ENCODE measurements at places on chromosomes 6 and 20.

- DNase-seq: no peak
These were observed 4.2 kb upstream of the TFAP2A start for GRCh38 chr6:10418862-10419748.

GRCh38 chr6:30985490-30985889 lies 2.0 kb downstream of the MUC21 start:
- peak; percentile 37 for DNase-seq

DNA sequence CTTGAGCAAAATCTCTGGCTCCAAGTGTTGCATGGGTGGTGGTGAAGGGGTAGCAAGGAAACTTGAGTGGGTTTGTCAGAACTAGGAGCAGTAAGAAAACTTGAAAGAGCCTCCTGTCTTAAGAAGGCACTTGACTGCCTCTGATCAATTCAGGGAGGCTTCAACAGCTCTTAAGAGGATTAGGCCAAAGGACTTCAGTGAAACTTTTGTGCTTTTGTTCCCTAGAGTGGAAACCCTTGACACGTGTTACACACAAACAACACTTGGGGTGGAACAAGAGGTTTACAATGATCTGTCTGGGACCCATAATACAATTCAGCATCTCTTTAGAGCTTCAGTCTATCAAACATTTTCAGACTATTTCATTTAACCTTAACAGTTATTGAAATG lies 80.1 kb upstream of the ARMC2 start:
- DNase-seq: no peak

GRCh38 chr20:53872561-53873229 lies 197.7 kb downstream of the BCAS1 start:
- peak; percentile 44 for DNase-seq

DNA sequence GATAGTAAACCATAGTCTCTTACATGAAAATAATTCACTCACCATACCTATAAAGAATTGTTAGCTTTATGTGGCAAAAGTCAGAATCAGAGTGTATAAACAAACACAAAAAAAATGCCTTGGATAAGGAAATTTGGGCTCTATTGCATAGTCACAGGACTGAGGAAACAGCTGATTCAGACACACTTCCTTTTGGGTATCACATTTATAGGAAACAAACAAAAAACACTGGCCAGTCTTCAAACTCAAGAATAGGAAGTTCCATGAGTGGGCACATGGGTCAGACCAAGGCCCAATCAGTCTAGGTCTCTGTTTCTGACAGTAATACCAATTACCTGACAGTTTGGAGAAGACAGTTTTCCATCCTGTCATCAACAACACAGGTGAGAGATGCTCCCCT lies 8.0 kb downstream of the SLC18B1 start:
- DNase-seq: no peak

DNA sequence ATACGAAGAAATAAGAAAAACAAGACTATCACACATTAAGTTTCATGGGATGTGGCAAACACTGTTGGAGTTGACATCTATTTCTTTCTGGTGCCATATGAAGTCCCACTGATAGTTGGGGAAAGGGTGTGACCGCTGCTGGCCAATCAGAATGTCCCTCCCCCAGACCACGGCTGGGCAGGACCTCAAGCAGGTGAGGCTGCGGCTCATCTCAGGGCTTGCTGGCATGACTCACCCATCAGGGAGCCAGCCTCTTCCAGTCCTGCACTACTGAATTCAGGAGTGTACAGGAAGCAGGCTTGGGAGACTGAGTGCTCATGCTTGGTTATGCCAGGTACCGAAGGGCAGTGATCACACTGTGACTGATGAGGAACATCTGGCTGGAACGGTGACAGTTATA lies 18.9 kb downstream of the PREP start:
- DNase-seq: no peak

GRCh38 chr6:2764610-2765165 lies 505 bp upstream of the WRNIP1 start:
- peak; percentile 66 for DNase-seq

DNA sequence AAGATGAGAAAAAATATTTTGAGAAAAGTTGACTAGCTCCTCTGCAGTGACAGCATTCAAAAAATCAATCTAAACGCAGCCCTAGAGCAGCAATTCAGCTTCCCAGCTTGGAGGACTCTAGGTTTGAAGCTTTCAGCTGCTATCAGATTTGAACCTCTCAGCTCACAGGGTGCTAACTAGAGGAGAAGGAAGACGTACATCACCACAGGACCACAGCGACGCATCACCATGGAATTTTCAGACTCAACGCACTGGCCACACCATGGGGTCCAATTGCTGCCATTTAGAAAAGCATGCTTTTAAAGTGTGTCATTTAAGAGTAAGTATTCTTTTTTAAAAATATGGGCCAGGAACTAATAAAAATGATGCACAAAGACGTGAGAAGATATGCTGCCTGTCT lies 45.0 kb upstream of the FUCA2 start:
- no peak for DNase-seq

DNA sequence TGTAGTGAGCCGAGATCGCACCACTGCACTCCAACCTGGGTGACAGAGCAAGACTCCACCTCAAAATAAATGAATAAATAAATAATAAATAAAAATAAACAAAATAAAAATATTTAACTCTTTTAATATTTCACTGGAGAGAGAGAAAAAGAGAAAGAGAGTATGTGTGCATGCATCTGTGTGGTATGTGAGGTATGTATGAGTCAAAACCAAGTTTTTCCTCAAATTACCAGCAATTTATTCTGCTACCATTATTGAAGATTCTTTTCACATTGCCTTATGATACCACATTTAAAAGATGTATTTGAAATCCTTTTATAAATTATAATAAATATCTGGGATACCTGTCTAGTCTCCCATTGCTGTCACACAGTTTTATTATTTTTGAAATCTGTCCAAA lies 122.1 kb downstream of the CD164 start:
- DNase-seq: no peak

DNA sequence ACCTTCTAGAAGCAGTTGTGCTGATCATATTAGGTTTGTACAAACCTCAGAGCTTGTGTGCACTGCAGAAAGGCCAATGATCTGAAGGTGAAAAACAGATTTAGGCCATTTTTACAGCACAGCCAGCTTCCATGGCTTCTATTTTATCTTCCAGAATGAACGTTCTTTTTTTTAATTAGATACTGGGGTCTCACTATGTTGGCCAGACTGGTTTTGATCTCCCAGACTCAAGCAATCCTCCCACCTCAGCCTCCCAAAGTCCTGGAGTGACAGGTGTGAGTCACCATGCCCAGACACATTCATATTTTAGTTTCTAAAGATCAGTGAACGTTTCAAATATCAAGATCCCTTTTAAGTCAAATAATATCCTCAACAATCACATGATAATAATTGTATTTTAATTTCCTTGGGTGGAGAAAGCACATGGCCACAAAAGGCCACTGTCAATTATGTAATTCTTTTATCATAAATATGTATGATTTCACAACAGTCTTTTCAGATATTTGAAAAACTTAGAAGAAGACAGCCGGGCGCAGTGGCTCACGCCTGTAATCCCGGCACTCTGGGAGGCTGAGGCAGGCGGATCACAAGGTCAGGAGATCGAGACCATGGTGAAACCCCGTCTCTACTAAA lies 326.7 kb upstream of the JARID2 start:
- no peak for DNase-seq

DNA sequence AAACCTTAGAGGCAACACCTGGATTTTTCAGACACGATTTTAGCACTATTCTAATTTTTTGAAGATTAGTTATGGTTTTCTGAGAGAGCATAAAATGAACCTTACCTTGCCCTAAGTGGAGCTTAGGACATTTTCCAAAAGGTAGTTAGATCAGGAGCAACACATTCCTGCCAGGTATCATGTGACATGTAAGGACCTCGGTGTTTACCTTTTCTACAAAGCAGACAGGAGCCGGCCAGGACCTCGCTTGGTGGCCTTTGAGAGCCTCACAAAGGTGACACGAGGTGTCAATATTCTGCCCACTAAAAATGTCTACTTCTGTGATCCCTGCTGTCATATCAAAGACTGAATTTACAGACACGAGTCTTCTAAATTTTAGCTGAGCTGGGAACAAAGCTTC lies 174.9 kb downstream of the SMOC2 start:
- DNase-seq: no peak

DNA sequence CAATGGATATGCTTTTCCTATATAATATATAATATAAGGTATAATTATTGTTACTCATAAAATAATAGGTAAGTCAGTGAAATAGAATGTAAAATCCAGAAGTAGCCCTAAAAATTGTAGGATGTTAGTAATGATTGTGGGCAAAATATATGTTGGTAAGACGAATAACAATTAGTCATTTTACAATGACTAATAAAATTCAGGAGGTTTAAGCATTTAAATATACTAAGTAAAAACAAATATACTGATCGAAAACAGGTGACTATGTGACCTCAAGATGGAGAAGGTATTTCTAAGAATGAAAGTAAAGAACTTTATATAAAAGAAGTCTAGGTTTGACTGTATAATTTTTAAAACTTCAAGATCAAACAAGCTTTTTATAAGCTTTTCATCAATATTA lies 28.9 kb downstream of the FUCA2 start:
- DNase-seq: no peak

DNA sequence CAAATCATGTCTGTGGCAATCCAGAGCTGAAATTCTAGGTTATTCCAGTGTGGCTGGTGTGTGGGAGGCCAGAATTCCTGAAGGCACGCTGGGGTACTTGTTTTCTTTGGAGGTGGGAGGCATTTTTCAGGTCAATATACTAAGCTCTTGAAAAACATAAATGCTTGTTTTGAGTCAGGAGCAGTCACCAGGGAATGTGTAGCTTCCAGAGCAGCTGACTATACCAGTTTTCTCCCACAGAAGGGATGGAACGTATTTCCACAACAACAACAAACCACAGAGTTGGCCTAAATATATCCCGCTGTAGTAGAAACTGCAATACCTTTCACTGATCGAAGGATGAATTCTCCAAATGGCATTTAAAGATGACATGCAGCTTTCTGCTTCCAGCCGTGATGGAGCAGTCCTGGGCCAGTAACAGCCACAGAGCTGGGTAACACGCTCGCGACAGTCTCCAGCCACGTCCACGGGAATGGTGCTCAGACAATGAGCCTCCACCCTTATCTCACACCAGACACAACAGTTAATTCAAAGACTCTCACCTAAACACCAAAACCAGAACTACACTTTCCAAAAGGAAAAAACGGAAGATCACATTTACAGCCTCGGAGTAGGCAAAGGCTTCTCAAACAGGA lies 23.2 kb downstream of the CHRNA4 start:
- DNase-seq: no peak

DNA sequence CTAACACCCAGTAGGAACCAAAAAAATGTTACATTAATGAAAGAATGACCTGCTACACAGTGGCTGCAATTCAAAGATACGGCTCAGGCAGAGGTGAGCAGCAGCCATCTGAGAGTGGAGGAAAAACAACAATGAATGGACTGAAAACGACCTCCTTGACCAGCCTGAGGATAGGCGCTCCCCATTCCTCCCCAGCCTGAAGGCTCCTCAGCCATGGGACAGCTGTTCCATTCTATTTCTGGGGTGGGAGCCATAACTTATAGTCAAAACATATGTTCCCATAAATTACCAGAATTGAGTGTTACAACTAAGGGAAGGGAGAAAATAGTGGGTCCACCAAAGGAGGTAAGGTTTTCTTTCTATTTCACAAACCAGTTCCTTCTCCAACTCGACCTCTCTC lies 27.2 kb downstream of the FYN start:
- no peak for DNase-seq

- DNase-seq: peak; percentile 70
These were observed 46.5 kb downstream of the ADTRP start for GRCh38 chr6:11732036-11732631.

- DNase-seq: no peak
These were observed 14.3 kb downstream of the ACSS1 start for GRCh38 chr20:25043499-25044260.

GRCh38 chr6:8277769-8278168 lies 157.6 kb downstream of the SLC35B3 start:
- DNase-seq: no peak

GRCh38 chr6:140538926-140539325 lies 1164.5 kb upstream of the CITED2 start:
- DNase-seq: no peak

DNA sequence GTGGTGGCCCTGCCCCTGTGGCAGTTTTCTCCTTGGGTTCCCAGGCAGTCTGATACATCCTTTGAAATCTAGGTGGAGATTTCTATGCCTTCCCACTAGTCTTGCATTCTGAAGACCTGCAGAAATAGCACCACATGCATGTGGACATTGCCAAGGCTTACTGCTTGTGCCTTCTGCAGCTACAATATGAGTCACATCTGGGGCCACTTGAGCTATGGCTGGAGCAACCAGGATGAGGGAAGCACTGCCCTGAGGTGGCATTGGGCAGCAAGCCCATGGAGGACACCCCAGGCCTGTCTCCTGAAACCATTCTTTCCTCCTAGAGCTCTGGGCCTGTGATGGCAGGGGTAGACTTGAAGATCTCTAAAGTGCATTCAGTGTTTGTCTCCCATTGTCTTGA lies 15.7 kb upstream of the HLA-DQB2 start:
- DNase-seq: no peak

DNA sequence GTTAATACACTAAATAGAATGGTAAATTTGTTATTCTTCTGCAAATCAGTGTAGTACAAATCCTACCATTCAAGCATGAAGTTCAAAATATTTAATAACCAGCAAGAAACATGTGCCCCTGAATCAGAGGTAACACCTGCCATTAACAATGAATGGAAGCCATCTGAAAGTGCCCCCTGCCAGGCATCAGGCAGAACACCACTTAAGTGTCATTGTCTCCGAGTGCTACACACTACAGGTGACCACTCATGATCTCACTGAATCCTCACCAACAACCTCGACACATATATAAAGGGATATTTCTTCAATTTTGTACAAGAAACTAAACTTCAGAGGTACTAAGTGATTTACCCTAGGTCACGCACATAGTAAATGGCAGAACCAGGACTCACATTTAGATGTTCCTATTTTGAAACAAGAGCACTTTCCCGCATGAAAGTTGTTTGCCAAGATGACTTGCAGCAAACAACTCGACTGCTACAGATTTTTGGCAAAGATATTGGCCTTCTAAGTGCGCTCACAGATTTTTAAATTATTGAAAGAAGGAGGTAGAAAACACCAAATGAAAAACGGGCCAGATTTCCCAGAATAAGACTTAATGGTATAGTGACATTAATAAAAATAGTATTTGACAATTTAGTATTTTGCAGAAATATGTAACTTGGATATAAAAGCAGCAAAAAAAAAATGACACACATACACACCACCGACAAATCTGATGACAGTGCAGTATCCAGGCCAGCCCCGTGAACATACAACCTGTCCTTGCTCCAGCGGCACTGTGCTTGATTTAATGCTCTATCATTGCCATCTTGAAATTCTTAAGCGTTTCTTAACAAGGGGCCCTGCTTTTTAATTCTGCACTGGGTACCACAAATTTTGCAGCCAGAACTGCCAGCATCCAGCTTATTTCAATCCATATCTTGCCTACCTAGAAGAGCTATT lies 274.5 kb downstream of the ALDH8A1 start:
- DNase-seq: no peak

DNA sequence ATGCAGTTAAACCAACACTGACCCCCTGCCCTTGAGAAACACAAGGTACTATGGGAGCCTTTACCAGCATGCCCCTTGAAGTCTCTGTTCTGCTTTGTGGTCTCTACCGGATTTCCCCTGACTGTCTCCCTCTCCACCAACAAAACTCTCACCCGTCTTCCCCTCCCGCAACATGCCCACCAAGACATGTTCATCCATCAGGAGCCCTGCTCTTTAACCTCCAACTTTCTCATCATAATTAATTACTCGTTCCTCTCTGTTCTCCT lies 1.1 kb downstream of the ZNF165 start:
- peak; percentile 28 for DNase-seq

GRCh38 chr6:164286011-164286410 lies 871.5 kb downstream of the QKI start:
- no peak for DNase-seq
